ENCODE measurements at places on chromosomes 1 and 21.

GRCh38 chr1:245220381-245220985, 65.7 kb downstream of the KIF26B start:
- no peak for DNase-seq

- no peak for DNase-seq
These were observed 21.3 kb upstream of the LRRC3 start for GRCh38 chr21:44433791-44434567.

GRCh38 chr1:167612587-167613385, 17.2 kb upstream of the RCSD1 start:
- DNase-seq = no peak

DNA sequence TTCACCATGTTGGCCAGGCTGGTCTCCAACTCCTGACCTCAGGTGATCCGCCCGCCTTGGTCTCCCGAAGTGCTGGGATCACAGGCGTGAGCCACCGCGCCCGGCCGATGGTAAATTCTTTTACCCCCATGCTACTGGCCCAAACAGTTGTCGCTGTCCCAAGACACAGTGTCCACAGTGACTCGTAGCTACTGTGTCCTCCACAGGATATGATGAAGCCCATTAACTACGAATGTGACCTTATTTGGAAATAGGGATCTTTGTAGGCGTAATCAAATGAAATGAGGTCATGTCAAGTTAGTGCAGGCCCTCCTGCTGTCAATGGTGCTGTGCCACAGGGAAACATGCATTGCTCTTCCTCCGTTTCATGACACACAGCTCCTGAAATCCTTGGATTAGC, 8.5 kb downstream of the FNDC10 start:
- DNase-seq = no peak

DNA sequence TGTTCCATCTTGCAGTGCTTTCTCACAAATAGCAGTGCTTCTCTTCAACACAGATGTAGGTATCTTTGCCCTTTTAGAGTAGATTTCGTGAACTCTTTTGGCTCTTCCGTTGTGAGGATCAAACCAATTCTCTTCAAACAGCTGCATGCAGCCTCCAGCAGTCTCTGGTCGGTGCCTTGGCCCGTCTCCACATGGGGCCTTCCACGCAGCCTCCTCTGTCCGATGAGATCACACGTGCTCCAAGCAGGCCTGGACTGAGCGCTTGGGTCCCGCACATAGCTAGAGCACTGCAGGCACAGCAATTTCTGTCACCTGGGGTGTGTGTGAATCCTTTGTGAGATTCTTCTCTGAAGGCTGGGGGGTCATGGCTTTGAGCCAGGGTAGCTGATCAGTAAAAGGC, 82.8 kb upstream of the KCNE2 start:
- DNase-seq = no peak

DNA sequence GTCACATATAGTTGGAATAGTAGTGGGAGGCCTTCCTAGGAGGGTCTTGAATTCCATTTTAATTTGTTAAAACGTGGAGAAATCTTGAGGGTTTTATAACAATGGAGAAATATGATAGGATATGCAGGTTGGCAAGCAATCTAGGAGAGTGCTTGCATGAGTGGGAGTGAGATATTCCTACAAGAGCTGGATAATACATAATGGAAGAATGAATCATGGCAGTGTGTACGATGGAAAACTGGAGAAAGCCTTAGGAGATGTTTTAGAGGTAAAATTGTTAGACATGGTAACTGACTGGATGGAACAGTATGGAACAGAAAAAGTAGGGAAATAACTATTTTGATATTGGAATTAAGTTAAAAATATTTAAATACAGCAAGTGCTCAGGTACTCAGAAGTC, 352.4 kb downstream of the PTBP2 start:
- DNase-seq = no peak

- no peak for DNase-seq
These were observed 7.4 kb downstream of the GJC2 start for GRCh38 chr1:228156941-228157728.

DNA sequence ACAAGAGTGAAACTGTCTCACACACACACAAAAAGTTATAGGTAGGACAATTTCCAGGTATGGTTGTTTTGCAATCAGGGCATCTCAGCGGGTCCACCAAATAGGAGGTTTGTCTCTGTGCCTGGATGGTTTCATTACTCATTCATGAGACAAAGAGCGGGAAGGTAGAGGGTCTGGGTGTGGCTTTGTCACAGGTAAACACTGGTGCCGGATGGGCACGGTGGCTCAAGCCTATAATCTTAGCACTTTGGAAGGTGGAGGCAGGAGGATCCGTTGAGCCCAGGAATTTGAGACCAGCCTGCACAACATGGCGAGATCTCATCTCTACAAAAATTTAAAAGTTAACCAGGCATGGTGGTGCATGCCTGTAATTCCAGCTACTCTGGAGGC, 16.3 kb upstream of the ERVH48-1 start:
- no peak for DNase-seq

DNA sequence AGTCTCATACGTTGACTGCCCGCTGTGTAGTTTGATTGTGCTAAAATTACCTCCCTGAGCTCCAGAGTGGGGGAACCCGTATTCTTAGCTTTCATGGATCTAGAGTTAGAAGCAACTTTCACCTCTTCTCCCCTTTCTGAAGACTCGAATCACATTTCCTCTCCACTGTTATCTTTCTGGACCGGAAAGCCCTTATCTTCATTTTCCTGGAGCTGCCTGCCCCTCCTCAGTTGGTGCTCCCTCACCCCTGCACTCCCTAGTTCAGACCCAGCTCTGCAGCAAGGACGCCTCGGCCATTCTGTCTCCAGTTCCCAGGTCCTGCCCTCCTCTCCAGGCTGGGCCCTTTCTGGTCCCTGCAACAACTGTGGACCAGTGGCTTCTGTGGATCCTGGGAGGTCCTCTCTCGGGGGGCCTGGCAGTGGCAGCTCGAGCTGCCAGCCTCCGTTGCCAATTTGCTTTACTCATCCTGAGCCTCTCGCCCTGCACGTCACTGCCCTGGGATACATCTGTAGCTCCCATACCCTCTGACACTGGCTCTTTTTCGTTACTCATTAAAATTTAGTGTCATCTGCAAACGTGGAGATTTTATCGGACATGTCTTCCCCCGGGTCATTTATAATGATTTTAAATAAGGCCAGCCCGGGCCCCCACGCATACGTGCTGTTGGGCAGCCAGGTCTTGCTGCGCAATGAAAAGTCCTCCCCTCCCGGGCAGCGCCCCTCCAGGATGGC, 141.5 kb upstream of the VAMP3 start:
- DNase-seq = no peak

DNA sequence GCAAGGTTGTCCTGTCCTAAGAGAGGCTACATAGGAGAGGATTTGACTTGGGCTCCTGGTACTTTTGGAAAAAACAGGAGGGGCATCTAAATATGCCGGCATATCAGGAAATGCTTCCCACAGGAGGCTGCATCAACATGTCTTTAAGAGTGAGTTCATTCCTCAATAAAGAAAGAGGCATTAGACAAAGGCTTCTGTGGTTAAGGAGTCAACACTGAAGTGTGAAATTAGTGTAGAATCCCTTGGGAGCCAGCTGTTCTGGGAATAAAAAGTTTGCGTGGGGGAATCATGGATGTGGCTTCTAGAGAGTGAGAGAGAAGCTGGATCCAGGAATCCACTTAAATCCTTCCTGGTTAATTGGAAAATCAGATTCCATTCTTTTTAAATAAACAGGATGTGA, 69.5 kb downstream of the DNM3 start:
- DNase-seq = no peak

GRCh38 chr21:41802198-41802584, 35.3 kb upstream of the RIPK4 start:
- DNase-seq = no peak

DNA sequence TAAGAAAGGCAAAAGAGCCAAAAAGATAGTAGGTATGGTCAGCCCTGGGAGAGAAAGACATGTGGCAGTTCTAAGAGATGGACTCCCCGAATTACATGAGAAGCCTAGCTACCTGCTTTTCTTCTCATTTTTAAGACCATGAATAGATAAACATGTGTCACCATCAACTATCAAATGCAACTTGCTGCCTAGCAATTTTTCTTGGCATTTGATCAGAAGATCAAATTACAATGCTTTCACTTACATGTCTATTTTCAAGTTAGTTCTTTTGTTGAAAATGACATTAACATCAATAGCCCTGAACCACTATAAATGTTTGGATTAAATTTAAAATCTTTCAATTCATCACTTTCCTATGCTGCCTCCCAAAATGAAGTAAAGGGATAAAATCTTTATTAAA, 212.3 kb downstream of the HHIPL2 start:
- DNase-seq = no peak

DNA sequence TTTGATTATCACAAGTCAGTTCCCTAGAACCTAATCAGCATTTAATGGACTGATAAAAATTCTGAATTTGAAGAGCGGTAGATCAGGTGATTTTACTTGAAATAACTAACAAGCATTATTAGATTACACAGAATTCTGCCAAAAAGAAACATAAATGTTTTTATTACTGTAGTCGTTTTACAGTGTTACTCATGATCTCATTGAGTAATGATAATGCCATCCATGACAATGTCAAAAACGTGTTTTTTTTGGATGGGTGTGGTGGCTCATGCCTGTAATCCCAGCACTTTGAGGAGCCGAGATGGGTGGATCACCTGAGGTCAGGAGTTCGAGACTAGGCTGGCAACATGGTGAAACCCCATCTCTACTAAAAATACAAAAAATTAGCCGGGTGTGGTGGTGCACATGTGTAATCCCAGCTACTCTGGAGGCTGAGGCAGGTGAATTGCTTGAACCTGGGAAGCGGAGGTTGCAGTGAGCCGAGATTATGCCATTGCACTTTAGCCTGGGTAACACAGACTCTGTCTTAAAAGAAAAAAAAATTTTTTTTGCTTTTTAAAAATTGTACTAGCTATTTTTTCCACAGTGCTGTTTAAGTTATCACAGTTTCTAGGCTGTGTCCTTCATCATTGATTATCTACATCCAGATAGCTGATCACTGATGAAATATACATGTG, 56.6 kb downstream of the LAMC1 start:
- DNase-seq = no peak

- DNase-seq = no peak
These were observed 22.2 kb upstream of the TMEM52 start for GRCh38 chr1:1941211-1941841.

DNA sequence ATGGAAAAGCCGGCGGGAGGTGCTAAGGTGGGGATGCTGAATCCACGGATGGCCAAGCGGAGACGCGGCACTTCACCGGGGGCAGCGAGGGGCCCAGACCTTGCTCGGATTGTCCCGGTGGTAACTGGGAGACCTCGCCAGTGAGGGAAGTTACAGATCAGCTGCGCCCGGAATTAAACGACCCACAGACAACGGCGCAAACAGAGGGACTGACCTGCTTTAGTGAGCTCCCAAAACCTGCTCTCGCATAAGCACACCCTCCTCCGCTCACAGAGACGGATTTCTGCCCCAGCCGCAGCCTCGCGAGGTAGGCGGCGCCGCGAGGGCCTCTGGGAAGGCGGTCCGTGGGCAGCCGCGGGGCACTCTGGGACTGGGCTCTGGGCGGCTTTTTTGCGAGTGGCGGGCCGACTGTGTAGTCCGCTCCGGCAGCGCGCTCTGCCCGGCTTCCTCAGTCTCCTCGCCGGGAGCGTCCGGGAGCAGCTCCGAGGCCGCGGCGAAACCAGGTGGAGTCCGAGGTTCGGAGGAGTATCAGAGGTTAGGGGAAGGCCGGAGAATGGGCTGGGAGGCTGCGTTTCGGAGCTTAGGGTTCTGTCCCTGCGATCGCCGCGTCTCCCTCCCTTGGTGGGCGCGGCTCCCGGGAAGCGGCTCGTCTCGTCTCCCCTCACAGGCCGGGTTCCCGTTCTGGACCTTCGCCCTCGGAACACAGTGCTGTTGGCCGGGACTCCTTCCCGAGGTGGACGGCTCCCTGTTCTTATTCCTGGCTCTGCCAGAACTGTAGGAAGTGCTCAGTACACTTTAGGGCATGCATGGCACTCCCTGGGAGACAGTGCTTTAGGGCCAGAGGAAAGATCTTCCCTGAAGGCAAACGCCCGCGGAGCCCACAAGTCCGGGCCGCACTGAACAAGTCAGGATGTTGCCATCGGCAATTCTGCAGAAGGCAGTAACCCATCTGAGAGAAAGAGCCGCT, at the start of gene EXO5:
Gene EXO5 (plus strand): TSS at position 393 of the 967 bp plus-strand sequence. CDS start 5,778 bp downstream, outside the sequence.
- peak; percentile 66 for DNase-seq

- no peak for DNase-seq
These were observed 2.0 kb upstream of the PCBP3 start for GRCh38 chr21:45641480-45642035.

GRCh38 chr1:19074902-19075721, 118.6 kb upstream of the IFFO2 start:
- DNase-seq = no peak

GRCh38 chr1:197787056-197787455, 11.8 kb upstream of the DENND1B start:
- no peak for DNase-seq

Measured in stimulated activated CD8-positive, alpha-beta memory T cell treated with anti-CD3 and anti-CD28 coated beads, Interleukin-7, amount 100 ng/mL, for 1 hour (primary cell).